ENCODE measurements at places on chromosomes 11 and 22.

GRCh38 chr11:78244546-78245255 lies 56.0 kb downstream of the USP35 start:
- DNase-seq, result no peak

- DNase-seq, result no peak
Measured at GRCh38 chr11:10667521-10667885, 26.1 kb downstream of the IRAG1 start.

DNA sequence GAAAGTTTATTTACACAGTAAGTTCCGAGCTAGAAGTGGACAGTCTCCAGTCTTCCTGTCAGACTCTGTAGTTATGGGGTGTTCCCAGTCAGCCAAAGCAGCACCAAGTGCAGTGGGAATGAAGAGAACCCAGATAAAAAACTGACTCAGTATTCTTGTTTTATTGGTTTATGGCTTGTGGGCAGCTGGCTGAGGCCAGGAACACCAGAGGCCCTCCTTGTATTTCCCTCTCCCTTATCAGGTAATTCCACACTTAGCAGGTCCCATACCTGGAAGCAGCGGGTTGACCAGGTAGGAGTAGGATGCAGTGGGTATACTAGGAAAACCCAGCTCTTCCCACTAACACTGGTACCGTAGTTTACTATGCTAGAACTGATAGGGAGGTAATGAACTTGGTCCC lies 3.5 kb upstream of the BACE1-AS start:
- DNase-seq, result no peak

DNA sequence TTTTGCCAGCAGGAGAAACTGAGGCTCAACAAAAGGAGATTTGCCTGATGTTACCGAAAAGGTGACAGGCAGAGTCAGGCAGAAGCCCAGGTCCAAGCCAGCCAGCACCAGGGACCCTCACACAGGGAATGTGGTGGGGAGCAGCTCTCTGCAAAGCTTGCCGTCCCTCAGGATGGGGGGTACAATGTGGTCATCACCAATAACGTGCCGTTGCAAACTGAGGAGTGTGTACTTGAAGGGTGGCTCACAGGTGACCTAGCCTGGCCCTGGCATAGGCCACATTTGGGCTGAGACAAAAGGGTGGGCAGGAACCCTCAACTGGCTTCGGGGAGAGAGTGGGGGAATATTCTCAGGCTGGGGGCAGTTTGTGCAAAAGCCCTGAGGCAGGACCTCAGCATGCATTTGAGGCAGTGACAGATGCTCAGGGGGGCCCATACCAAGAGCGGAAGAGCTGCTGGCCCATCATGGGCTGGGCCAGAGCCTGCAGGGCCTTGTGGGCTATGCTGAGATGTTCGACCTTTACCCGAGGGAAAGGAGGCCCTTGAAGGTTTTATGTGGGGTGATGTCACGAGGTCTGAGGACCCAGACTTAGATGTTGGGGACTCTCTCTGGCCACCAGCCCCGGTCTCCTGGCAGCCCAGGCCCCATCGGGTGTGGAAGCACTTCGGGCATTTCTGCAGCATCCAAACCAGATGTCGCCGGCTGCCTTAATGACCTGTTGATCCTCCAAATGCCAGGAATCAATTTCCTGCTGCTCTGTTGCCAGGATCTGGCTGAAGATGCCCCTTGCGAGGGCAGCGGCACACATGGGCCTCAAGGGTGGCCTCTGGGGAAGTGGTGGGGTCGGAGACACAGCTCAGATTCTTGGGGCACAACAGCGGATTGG lies 57.4 kb upstream of the SHISAL1 start:
- DNase-seq, result no peak

GRCh38 chr22:19772673-19773469 lies 12.3 kb downstream of the TBX1 start:
- DNase-seq, result no peak

DNA sequence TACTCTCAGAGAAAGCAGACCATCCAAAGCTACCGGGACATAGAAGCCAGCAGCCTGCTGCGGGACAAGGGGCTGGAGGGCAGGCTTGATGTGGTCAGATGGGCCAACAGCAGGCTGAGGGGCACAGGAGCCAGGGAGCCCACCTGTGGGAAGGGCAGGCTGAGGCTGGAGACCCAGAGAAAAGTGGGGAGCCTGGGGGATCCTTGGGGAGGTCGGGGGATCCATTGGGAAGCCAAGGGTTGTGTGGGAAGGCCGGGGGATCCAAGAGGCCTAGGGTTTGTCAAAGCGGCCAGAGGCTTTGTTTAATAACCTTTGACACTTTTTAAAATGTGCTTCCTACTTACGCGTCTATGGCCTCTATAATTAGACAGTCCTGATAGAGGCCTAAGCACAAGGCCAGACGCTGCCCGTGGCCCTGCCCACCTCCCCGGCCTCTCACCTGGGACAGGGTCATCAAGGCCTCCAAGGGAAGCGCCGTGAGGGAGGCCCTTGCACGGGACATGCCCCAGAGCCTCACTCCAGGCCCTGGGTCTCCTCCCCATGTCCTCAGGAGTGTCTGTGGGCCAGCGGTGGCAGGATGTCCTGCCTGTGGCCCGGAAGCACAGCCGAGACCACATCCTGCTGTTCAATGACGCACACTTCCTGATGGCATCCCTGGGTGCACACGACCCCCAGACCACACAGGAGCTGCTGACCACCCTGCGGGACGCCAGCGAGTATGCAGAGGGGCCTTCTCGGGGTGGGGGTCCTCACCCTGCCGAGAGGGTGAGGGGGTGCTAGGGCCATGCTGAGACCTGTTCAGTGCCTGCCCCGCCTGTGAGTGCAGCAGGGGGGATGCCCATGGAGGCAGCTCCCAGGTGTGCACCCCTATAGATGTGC lies 8.6 kb upstream of the GTSE1 start:
- no peak for DNase-seq

GRCh38 chr22:47811971-47812370 lies 1049.5 kb downstream of the TBC1D22A start:
- no peak for DNase-seq

Data from SIG-M5 (cell line).